ENCODE measurements at places on chromosomes 3 and 15. TPM values are rescaled to one million over a fixed set of nuclear protein-coding genes. Genes with fewer than 3 reads are reported as not detected.

DNA sequence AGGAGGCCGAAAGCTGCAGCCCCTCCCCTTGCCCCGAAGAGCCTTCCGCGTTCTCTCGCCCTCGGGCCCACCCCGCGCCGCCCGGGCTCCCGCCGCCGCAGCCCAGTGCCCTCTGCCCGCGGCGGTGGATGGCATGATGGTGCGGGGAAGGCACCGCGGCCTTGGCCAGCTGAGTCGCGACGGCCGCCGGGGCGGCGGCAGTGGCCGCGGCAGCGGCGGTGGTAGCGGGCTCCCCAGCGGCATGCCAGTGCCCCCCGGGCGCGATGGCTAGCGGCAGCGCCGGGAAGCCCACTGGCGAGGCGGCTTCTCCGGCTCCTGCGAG lies 1.2 kb downstream of the TLNRD1 start:
- no peak for DNase-seq

RBMS3 gene
- 103 TPM for total RNA-seq

EPHB1 gene
- total RNA-seq: 1.3 TPM

DNA sequence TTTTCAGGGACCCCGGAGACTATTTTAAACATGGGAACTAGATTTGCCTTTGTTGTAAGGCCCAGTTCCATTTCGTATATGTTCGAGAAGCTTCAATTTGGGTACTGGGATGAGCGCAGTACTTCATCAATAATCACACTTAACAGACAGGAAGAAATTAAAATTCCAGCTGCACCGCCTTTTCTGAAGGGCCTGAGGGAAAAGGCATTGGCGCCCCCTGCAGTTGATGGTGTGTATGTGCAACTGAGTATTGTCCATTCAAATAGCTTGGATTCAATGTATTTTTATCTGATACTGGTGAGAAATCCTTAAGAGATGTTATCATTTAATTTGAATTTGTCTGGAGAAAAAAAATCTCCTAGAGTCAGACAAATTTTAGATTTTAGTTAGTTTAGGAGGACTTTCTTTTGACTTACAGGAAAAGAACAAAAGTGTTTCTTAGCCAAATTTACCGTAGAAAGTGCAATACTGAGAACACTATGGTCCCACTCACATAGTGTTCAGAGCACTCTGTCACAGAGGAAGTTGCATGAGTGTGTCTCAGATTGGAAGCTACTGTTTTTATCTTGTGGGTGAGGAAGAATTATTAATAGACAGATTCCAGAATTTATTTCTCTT lies 5.4 kb upstream of the ALDH1A2 start:
- peak; percentile 61 for DNase-seq

- DNase-seq: no peak
These were observed 5.8 kb upstream of the NRROS start for GRCh38 chr3:196633555-196634151.

RBM5 gene
- 246 TPM for total RNA-seq

- no peak for DNase-seq
These were observed 21.9 kb downstream of the PRKCD start for GRCh38 chr3:53182764-53183355.
